ENCODE measurements at places on chromosomes 7 and 10.

GRCh38 chr7:105838627-105839231 is 37.7 kb downstream of the ATXN7L1 start:
- no peak for ATAC-seq

DNA sequence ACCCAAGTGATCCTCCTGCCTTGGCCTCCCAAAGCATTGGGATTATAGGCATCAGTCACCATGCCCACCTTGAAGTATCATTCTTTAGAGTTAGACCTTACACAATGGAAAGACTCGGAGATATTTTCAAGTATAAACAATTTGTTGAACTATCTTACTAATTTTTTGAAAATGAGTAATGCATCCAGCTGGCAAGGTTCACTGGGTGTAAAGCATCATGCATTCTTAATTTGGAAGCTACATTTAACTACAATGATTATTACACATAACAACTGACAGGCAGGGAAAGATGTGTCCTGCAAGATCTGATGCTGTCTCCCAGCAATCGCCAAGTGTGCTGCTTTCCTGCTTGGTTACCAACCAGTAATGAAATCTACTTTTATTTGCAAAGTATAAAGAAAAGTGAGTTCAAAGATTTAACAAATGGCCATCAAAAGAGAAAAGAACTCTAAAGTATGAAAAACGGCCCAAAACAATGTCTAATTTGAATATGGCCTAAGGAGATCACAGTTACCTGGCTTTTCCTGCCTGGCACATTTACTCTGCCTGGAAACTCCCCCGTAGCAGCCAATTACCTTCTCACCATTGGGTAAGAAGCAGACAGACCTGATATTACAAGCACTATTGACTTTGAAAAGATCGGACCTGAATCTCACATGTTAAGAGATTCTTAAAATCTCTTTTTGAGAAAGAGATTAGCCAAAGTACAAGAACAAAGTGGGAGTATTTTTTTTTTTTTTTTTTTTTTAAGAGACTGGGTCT is 59.3 kb upstream of the NMT2 start:
- ATAC-seq = no peak

GRCh38 chr10:20949967-20950366 is 52.9 kb upstream of the NEBL start:
- ATAC-seq = no peak

DNA sequence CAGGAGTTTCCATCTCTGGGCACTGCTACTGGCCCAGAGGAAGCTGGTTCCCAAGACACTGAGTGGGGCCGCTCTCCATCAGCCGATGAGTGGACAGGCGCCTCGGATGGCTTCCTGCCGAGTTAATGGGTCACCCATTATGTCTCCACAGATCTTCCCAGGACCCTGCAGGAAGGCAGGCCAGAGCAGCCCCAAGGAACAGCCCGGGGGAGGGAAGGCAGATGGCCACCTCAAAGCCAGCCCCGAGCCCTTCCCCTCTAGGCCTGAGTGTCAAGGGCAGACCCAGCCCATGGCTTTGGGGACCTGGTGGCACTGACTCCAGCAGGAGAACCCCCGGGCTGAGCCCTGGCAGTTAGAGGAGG is 3.4 kb upstream of the LFNG start:
- no peak for ATAC-seq

DNA sequence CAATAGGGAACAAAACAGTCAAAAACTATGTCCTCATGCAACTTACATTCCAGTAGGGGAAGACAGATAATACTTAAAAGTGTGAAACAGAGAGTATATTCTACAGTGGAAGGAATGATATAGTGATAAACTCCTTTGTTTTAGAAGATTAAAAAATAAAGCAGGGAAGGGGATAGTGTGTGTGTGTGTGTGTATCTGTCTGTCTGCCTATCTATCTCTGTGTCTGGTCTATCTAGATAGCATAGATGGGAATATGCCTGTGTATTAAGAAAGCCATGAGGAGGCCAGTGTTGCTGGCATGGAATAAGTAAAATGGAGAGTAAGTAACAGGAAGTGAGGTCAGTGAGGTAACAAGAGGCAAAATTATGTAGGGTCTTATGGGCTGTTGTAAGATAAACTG is 42.2 kb downstream of the EXOC6 start:
- no peak for ATAC-seq

DNA sequence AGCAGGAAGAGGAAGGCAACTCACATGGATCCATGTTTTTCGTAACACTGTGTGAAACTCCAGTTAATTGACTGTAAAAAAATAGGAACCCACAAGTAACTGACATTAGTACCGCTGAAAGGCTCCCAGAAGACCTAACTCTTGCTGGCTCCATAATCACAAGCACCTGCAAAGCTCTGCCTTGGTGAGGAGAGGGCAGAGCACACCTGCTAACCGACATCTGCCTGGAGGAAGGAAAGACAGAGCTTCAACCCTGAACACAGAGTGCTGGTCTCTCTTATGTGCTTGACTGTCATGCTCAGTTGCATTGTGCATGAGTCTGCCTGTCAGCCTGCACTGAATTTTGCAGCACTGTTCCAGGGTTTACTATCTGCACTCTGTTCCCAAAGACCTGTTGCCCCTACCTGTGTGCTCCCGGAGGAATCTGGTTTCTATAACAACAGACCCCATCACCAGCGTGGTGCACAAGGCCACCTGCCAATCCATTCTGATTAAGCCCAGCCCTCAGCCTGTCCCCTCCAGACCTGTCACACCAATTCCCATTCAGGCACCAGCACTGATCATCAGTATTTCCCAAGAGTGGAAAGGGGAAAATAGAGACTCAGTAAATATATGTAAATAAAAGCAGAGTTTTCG is 63.1 kb upstream of the ANKRD1 start:
- no peak for ATAC-seq

Measured in esophagus mucosa (tissue), 1 donor.